ENCODE measurements at places on chromosomes 1 and 21.

DNA sequence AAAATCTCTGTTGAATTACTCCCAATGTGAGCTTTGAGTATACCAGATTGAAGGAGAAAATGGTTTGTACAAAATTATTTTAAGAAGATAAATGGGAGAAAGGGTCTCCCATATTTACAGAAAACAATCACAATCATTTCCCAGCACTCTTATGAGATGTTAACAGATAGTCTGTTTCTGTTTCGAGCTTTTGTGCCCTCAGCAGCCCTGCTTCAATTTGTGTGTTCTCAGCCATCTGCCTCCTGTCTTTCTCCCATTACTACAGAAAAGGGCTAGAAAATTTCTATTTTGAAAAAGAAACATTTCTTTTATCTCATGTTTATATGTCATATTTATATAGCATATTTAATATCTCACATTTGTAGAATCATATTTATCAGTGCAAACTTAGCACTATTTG, 498.4 kb downstream of the TTLL7 start:
- no peak for DNase-seq

DNA sequence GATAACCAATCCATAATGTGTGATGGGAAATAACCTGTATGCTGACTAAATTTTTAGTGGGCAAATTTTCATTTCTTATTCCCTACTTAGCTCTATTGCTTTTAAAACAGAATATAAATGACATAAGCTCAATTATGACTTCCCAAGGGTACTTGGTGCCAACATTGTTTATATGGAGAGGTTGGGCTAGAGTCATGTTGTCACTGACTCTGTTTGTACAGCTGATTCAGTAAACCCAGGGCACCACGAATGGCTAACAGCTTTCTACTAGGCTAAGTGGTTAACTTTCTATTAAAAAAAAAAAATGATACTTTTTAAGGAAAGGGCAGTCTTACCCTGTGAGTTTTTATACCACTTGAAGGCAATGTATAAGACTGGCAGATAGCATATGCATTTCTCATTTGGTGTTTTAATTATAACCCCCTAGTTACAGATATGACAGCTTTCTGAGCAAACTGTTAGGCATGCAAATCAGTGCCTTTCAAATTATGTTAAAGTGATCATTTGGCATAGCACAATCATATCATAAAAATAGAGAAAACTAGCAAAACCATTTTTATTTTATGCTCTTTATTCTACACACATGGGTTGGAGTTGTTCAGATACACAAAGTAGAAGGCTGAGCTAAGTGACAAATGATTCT, 147.1 kb downstream of the DNM3 start:
- DNase-seq: no peak

DNA sequence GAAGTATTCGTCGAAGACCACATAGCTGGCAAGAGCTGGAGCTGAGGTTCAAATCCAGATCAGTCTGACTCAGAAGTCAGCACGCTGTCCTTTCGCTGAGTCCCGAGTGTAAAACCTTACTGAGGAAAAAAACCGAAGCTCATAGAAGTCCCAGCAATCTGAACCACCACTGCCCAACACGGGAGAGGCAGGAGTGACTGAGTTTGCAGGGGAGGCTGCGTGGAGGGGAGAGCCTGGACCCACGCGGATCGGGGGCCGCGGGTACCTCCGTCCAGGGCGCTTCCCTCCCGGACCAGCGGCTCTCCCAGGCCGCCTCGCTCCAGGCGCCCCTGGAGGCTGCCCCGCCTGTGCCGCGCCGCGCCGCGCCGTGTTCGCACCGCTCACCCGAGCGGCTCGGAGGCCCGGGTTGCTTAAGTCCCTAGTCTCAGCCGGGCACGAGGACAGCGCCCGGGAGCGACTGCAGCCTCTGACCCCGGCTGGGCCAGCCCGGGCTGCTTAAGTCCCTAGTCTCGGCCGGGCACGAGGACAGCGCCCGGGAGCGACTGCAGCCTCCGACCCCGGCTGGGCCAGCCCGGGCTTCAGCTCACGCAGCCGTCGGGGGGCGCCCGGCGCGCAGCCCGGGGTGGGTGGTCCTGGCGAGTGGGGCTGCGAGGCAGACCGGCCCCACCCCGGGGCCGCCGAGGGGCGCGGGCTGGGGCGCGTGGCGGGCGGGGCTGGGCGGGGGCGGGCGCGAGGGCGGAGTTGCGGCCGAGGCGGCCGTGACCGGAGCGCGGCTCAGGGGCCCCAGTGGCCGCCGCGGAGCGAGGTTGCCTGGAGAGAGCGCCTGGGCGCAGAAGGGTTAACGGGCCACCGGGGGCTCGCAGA, at the start of gene ADAMTSL4:
Gene ADAMTSL4 (plus strand): TSS at position 777 of the 864 bp plus-strand sequence. CDS start 2,881 bp downstream, outside the sequence.
- DNase-seq: peak; percentile 71

DNA sequence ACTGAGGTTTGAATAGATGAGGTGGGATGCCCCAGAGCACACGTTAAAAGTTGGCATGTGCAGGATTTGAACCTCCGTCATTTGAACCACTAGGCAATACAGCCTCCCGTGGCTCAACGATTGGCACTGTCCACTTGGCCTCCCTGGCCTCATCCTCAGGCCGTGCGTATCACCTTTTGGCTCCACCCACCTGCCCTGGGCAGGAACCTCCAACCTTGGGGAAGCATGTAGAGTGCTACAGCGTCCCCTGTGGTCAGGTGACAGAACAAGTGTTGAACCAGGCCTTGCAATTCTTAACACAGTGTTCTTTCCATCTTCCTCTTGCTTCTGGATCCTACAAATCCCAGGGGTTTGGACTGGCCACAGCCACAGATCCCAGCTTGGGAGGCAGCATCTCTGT, 112.6 kb downstream of the PAX7 start:
- no peak for DNase-seq

DNA sequence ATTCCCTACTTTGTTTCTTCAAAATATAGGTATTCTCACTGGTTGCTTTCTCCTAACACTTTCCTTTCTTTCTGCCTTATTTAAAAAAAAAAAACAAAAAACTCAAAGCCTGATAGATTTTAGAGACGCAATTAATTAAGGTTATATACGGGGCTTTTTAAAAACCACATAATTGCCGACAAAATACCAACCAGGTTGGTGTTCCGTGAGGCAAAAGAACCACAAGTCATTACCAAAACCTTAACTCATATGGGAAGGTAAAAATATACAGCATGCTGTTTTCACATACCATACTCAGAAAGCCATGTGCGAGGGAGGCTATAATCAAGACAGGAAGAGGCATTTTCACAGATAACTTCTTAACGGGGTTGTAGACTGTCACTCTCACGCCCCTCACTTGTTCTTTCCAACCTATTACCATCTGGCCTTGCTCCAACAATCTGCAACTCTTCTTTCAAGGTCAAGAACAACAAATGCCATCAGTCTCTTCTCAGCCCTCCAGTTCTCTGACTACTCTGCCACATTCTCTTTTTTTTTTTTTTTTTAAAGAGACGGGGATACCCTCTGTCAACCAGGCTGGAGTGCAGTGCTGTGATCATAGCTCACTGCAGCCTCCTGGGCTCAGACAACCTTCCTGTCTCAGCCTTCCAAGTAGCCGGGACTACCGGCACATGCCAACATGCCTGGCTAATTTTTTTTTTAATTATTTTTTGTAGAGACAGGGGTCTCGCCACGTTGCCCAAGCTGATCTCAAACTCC, 102.6 kb downstream of the APP start:
- DNase-seq: no peak

GRCh38 chr1:84582802-84583587, 8.8 kb upstream of the CTBS start:
- peak; percentile 88 for DNase-seq
